ENCODE measurements at places on chromosomes 12 and 14. TPM values are rescaled to one million over a fixed set of nuclear protein-coding genes. Genes with fewer than 3 reads are reported as not detected.

Gene MSRB3
- total RNA-seq: 29.6 TPM

Gene RNU4-1
- 3,531 TPM for total RNA-seq

Gene ACSM4
- total RNA-seq: not detected

Gene PLBD1
- 91.7 TPM for total RNA-seq

Gene SELPLG
- total RNA-seq: 4.4 TPM

Gene DIO3
- 0.35 TPM for total RNA-seq

Gene TSPAN19
- total RNA-seq: not detected

Gene L2HGDH
- total RNA-seq: 11.4 TPM

Gene PPP4R4
- total RNA-seq: 0.27 TPM

Gene SERPINA6
- 3.4 TPM for total RNA-seq

Gene TMEM117
- 7.4 TPM for total RNA-seq

Gene MYG1
- 60.6 TPM for total RNA-seq

Gene ATL1
- 11.9 TPM for total RNA-seq

Gene MEG3
- 10.3 TPM for total RNA-seq

Gene STYK1
- 53.3 TPM for total RNA-seq

Data from colonic mucosa (tissue), 4 donors.